ENCODE measurements at places on chromosomes 1 and 21.

- no peak for DNase-seq
These were observed 25.4 kb upstream of the ALDH4A1 start for GRCh38 chr1:18927654-18928272.

- DNase-seq, result no peak
These were observed 190.7 kb upstream of the ESRRG start for GRCh38 chr1:216913976-216914375.

DNA sequence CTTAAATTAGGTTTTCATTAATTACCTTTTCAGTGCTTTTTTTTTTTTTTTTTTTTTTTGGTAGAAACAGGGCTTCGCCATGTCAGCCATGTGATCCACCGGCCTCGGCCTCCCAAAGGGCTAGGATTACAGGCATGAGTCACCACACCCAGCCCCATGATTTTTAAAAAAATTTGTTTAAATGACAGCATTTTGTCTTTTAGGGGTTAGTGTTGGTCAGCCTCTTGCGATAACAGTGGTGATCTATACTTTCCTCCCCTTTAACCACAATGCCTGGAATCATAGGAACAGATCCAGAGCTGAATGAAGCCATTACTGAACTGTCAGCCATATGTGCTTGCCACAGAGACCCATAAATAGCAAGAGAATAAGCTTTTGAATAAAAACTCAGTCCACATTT is 73.9 kb downstream of the CACHD1 start:
- no peak for DNase-seq

GRCh38 chr1:171641076-171641864 is 11.2 kb downstream of the MYOC start:
- DNase-seq, result no peak

DNA sequence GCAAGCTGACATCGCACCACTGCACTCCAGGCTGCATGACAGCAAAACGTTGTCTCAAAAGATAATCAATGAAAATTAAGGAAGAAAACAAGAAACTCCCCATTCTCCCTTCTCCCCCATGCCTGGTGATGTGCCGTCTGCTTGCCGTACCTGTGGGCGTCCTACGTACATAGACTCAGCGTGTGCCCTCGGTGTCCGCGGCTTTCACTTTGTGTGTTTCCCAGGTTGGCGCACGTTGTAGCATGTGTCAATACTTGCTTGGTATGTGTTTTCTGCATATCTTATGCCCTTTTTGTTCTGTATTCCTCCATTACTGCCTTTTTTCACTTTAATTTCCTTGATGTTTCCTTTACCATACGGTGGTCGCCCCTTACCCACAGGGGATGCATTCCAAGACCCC is 53.8 kb downstream of the PCNT start:
- no peak for DNase-seq

GRCh38 chr1:172390683-172391551 is 29.6 kb upstream of the C1orf105 start:
- DNase-seq, result no peak

- peak; percentile 66 for DNase-seq
These were observed 104.4 kb upstream of the SERBP1 start for GRCh38 chr1:67534627-67535065.

DNA sequence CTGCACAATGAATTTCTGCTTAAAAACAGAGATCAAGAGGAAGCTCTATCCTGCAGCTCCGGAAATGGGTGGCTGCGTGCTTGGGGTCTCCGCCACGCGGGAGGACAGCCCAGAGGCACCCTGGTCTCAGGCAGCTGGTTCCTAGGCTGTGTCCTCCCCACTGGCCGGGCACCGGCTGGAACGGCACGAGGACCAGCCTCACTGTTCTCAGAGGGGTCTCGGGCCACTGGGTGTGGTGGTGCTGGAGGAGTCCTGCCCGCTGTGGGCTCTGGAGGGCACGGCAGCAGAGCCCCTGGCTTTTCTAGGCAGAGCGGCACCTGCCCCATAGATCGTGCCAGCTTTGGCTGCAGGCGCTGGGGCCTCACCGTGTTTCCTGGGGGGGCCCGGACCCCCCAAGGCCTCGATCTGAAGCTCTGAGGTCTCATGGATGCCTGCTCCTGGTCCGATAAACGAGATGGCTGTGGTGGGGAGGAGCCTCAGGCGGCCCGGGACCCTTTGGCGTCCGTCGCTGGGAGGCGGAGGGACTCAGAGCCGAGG is 8.2 kb upstream of the RNF223 start:
- DNase-seq, result no peak

DNA sequence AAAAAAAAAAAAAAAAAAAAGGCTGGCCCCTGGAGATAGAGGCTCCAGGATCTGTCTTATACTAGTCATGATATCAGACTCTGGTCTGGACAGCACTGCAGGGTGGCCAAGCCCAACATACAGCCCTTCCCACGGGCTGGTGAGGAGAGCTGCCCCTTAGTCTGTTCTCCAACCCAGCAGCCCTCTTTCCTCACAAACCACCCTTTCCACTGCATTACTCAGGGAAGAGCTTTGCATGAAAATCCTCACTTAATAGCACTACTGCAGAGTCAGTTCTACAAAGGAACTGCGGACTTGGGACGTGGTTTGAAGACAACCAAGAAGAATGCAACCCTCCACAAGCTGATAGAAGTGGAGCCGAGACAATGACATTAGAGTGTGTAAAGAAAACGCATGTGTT is 5.7 kb downstream of the BCAR3 start:
- no peak for DNase-seq

- DNase-seq, result no peak
These were observed 49.7 kb downstream of the SYT6 start for GRCh38 chr1:114103992-114104391.

DNA sequence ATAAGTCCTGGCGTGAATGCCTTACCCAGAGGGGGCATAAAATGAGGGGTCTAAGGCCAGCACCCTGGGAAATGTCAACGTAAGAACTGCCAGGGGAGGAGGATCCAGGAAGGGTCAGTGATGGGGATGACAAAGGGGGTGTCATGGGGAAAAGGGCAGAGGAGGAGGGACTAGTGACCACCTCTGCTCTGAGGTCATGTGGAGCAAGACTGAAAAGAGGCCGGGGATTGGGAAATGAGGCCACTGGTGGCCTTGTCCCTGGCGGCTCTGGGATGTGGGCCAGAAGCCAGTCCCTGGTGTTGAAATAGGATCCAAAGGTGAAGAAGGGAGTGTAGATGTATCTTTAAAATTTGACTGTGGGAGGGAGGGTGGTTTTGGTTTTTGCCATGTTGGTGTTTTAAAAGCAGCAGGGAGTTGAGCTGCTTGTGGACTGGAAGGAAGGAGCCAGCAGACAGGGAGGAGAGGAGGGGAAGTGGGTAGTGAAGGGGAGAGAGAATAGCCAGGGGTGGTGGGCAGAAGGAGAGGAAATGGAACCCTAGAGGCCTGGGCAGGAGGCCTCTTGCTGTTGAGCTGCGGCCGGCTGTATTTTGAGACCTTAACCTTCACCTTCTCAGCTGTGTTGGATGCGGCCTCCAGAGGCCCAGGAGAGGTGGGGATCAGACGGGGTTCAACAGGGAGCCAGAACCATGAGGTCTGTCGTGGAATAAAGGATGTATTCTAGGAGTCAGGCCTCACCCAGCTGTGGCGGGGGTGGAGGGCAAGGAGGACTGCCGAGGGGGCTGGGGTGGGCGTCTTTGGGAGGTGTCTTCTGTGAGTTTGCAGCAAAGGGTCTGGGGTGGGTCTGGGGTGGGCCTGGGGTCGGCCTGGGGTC is 92.5 kb downstream of the DHRS3 start:
- DNase-seq, result no peak

- DNase-seq, result no peak
These were observed 52.8 kb upstream of the LYPLAL1 start for GRCh38 chr1:219120624-219121544.

GRCh38 chr1:160761886-160762285 is 22.8 kb downstream of the SLAMF7 start:
- DNase-seq, result no peak

- DNase-seq, result no peak
These were observed 42.3 kb upstream of the PPP2R5A start for GRCh38 chr1:212242985-212243308.

GRCh38 chr21:30146558-30147282 is 19.9 kb downstream of the CLDN17 start:
- no peak for DNase-seq
